Cerebellar nuclear complex (tissue), 1 donor: ENCODE measurements at places on chromosomes 16 and 17.

DNA sequence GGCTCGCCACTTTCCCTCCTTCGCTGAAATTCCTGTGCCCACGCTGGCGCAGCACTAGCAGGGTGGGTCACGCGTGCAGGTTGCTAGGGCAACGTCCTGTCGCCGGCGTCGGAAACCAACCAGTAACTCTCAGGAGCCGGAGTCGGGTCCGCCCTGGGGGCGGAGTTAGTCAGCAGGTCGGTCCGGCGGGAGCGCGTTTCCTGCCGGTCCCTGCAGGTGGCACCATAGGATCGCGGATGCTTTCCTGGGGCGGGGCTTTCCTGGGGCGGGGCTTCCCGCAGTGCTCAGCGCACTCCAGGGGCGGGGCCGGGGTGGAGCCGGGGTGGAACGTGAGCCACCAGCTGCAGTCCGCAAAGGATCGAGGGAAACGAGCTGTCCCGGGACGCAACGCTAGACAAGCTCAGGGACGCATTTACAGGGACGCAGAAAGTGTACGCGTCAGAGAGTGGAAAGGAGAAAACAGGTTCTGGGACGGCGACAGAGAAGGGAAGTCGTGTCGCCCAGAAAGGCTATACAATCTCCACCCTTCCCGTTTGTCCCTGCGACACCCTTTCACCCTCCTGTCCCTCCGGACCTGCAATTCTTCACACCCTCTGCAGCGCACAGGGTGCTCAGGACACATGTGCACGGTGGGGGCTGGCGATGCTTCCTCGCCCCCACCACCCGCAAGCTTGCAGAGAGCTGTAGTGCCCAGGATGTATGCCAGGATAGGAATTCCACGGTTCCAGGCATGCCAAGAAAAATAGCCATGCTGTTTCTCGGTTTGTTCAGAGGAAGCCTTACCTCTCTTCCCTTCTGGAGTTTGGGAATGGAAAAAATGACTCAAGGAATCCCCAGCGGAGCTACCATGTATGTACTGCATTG, 12.3 kb downstream of the COPZ2 start:
- DNase-seq = peak; percentile 70

DNA sequence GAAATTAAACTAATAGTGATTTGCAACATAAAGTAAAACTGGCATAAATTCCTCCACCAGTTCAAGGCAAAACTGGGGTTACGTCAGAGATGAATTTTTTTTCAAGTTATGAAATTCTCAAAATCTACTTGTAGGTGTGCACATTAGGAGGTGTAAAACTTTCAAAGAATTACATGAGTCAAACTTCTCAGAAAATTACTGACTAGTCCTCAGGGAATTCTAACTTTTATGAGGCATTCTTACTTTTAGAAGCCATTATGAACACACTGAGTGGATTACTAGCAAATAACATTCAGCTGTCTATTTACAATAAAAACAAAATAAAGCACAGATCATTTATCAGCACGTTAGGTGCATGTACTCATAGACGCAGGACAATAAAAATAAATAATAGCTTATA, 348.7 kb downstream of the CDH11 start:
- DNase-seq = no peak

DNA sequence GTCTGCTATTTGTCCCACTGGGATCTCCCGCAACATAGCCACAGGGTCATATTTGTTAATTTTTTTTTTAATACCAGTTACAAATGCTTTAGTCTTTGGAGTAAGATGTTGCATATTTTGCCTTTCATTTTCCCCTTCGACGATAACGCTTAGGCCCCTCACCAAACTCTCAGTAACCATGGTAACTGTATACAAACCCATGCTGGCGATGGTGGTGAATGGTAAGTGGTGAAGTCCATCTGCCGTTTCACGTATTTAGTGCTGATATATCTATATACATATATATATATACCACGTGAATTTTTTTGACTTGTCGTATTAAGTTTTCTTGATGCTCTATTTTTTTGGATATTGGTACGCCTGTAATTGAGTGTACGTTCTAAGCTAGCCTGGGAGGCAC, 263.7 kb downstream of the RBFOX1 start:
- DNase-seq = no peak

GRCh38 chr16:85557083-85557970, 55.8 kb upstream of the GSE1 start:
- DNase-seq = no peak

DNA sequence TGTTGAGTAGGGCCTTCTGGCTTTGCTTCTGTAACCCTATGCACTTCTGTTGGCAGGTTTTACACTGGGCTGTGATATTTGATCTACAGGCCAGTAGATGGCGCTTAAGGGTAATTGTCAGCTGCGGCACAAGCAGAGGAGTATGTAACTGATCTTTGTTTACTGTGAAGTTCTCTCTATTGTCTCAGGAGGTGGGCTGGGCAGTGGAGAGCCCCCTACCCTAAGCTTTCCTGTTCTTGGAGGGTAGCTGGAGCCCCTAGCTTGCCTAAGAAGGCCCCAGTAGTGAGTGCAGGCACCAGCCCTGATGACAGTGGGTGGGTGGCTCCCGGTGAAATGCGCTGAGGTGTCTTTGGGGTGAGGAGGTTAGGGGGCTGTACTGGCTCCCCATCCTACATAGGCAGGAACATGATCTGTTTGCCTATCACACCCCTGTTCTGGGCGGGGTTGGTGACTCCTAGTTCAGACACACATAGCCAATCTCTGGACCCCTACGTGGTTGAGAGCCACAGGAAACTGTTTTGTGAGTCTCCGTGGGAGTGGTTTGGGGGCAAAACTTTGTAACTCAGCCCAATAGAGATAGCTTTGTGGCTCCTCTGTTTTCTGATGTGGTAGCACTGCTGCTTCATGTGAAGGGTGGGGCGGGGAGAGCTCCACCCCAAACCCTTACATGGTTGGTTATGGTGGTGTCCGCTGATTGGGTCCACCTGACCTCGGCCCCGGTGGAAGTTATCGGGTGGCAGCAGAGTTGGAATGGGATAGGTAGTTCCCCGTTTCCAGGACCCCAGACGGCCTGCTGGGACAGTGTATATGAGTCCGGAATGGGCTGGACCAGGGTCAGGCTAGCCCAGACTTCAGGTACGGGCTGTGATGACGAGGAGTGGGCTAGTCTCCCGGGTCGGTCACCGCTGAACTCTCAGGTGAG, 60.4 kb downstream of the SLFN11 start:
- no peak for DNase-seq

DNA sequence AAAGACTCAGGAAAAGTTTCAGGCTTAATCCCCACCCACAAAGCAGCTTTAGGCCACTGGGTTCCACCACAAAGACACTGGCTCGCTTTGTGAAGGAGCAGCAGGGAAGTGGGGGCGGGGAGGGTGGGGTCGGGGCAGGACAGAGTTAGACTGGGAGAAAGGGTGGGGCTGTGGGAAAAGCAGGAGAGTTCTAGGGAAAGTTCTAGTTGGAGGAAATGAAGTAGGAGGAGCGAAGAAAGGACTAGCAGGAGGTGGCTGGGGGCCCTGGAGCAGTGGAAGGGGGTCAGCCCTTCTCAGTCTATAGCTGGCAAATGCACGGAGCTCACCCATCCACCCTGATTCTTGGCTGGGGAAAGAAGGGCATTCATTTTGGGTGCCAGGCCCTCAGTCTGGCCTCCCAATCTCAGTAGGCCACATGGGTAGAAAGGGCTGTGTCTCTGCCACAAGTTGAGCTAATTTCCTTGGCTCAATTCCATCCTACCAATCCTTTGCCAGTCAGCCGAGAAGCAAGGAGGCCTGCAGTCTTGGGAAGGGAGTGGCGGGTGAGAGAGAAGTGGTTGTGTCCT, 4.6 kb downstream of the INPP5K start:
- DNase-seq = no peak

DNA sequence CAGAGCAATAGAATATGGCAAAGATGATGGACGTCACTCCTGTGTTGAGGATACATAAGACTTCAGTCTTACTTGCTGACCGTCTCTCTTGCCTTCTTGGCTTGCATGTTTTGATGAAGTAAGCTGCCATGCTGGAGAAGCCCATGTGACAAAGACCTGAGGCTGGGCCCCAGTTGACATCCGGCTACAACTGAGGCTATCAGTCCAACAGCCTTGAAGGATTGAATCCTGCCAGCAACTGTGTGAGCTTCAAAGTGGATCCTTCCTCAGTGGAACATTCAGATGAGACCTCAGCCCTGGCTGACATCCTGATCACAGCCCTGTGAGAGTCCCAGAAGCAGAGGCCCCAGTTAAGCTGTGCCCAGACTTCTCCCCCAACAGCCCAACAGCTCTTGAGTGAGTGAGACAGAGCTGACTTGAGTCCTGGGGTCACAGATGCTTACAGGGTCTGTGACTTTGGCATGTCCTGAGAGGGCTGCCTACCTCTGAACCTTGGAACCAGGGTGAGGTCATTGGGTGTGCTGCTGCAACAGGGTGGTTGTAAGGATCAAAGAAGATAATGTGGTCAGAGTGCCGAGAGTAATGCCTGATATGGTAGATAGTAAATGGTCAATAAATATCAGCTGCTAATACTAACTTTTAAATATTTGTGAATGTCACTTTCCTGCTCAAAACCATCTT, 2.4 kb upstream of the BRD7 start:
- no peak for DNase-seq

- no peak for DNase-seq
These were observed 18.8 kb downstream of the XPO6 start for GRCh38 chr16:28192806-28193529.

DNA sequence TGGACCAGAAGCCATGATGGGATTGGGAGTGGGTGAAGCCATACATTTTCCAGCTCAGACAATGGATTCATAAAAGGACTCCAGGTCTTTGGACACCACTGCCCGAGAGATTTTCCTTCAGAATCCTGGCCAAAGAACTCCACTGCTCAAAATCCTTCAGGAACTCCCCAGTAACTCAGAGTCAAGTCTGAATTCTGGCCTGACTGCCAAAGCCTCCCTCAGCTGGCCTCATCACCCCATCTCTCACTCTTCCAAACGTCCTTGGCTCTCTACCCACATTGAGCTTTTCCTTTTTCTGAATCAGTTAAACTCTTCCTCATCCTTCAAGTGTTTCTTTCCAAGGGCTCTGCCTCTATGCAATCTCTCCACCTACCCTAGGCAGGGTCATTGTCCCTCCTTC, 1.2 kb upstream of the SEPTIN1 start:
- DNase-seq = no peak

DNA sequence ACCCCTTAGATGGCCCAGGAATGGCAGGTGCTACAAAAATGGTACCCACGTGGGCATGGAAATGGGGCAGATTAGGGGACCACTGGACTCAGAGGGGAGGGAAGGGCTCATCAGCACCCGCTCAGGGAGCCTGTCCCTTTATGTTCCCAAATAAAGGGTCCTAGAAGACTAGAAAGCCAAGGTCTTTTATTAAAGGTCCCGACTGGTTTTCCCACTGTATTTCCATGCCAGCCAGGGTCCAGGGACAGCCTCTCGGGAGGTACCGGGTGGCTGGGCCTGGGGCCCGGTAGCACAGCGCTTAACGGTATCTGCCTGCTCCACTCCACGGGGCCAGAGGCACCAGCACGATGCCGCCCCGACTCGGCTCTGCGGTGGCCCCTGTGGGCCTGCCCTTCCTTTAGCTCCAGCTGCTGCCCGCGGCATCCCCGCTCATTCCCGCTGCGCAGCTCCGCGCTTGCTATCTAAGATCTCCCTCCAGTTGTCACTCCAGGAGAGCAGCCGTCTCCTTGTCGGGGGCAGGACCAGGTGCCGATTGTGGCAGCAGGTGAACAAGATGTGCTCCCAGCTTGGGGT, 1.4 kb downstream of the NT5C start:
- DNase-seq = no peak
